NCI-H2081 (cell line): ENCODE measurements at places on chromosomes 4 and X.
A peak's percentile ranks its signal among the peaks of the same experiment; 100 is the strongest.

DNA sequence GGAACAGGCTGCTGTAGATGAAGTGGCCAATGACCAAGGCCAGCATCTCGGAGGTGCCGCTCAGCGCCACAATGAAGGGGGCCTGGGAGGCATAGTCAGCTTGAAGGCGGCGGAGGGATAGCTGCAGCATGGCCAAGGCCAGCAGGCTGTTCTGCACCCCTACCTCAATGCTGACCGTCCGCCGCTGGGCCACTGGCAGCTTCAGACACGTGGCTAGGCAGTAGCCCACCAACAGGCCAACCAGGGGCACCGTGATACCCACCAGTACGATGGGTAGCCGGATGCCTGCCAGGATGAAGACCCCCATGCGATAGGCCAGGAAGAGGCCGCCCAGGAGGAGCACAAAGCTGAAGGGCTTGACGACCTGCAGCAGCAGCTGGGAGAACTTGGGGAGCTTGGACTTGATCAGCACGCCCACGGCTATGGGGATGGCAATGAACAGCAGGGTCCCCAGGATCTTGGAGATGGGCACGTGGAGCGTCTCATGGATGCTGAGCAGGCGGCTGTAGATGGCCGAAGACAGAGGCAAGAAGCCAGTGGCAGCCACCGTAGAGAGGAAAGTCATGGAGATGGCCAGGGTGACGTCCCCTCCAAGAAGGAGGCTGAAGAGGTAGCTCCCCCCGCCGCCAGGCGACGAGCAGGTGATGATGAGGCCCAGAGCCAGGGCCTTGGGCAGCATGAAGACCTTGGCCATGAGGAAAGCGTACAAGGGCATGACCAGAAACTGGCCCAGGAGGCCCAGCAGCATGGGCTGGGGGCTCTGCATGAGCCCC, 1.3 kb upstream of the UBL4A start:
- no peak for DNase-seq

GRCh38 chr4:87060957-87061356, 126.1 kb downstream of the AFF1 start:
- no peak for DNase-seq

DNA sequence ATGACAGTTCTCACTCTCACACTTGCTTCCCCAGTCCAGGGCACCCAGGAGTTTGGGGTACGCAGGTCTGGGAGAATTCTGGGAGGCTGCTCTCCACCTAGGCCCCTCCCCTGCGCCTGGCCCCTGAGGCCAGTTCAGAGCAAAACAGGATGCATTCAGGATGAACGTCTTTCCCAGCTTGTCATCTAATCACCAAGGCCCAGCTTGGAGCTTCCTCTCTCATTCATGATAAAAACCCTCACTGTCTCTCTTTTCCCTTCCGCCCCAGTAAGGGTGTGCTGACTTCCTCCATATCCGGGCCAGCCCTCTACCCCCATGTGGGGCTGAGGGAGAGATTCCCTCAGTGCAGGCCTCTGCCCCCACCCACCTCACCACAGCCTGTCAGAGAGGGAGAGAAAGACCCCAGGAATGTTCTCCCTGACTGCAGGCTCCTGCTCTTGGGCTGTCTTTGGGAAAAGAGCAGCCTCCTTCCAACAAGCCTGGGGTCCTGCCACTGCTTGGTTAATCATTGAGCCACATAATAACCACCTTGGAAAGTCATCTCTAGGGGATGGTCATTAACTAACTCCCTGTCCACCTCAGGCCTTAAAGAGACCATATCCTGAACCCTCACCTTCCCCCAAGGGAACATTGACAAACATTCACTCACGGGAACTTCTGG, 50.1 kb downstream of the STARD8 start:
- no peak for DNase-seq

DNA sequence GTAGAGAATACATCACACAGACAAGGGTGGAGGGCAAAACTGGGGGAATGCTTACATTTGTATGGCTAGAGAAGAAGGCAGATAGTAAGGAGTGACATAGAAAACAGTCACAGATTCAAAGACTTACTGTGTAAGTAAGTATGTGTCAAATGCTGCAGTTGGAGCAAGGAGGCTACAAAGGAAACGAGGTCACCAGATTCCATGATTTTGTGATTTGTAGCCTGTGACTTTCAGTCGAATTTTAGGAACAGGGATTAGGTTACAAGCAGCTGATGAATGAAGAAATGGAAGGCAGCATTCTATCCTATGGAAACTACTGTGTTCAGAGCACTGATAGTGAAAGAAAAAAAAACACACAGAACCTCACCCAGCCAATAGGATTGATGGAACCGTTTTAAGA, 407.9 kb downstream of the IL15 start:
- no peak for DNase-seq

DNA sequence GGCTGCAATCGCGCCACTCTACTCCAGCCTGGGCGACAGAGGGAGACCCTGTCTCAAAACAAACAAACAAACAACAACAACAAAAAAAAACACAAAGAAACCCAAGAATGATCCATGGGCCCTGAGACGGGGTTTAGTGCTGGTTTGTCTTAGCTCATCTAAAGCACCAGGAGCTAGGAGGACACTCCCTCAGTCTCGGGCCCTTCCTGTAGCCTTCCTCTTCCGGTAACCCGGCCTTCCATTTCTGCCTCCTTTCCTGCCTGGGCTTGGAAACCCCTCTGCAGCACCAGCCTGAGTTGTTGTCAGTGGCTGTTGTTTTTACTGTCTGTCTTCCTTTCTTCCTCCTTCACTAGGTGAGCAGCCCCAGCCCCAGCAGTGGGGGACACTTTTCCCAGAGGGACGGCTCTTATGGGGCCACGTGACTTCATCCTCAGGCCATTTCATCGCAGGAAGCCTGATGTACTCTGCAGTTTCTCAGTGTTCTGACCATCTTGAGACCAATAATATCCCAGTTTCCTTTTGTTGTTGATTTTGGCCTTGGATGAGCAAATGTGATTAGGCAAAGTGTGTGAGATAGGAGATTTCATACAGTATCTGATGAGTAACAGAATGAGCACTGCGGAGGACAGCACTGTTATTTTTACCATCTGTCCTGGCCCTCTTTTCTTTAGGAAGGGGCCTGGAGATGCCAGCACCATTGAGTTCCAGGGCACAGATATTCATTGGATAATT, 90.1 kb downstream of the ANAPC4 start:
- DNase-seq, result no peak

DNA sequence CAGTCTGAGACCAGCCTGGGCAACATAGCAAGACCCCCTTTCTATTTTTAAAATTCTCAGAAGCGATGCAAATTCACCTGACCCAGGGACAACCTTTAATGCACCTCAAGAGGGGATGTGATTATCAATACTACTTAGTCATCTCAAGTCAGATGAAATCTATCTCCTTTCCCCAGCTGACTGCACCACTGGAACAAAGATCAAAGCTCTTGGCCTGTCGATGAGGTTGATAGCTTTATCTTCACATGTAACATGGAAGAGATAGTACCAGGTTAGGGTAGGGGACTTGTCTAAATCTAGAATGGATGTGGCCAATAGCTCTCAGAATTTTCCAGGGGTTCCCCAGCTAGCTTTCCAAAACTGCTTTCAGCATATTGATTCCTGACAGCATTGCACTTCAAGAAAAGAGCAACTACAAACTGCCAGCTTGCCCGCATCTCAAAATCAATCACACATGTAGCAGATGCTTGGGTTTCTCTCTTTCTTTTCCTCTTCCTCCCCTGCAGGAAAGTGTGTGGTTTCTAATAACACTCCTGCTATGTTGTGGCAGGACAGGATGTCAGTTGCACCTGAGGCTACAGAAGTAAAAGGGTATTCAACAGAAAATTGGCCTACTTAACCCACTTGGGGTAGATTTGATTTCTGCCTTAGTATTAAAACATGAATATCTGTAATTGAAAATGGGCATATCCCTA, 12.2 kb upstream of the TMEM164 start:
- DNase-seq, result peak; percentile 36

GRCh38 chrX:49915361-49916222, 6.8 kb upstream of the CLCN5 start:
- DNase-seq, result peak; percentile 40
